ENCODE measurements at places on chromosomes 2 and 18.

DNA sequence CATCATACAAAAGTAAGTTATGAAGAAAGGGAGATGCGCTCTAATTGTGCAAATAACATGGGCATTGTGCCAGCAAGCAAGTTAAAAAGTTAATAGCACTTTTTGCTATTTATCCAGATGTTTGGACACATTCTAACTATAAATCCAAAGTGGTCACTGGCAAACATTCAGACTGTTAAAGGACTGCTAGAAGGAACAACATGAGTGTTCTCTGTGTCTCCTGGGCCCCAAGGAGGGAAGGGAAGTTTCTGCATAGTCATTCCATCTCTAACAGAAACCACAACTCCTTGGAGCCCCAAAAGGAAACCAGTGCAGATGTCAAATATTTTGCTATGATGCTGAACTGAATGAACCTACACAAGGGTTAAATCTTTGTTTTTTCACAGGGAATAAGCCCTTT, 213.3 kb upstream of the HNRNPA3 start:
- DNase-seq = no peak

GRCh38 chr2:8485736-8486135, 196.1 kb upstream of the ID2 start:
- no peak for DNase-seq

- DNase-seq = no peak
Observed at GRCh38 chr2:217551252-217551899, 451.4 kb downstream of the TNS1 start.

- no peak for DNase-seq
Observed at GRCh38 chr2:126839796-126840195, 58.9 kb upstream of the TEX51 start.

- DNase-seq = no peak
Observed at GRCh38 chr18:26225022-26225693, 1.1 kb upstream of the TAF4B start.
